Stimulated activated CD4-positive, alpha-beta T cell treated with anti-CD3 and anti-CD28 coated beads, TNF-alpha, amount 100 ng/mL, for 24 hours (primary cell): ENCODE measurements at places on chromosomes 3 and 15.
A peak's percentile ranks its signal among the peaks of the same experiment; 100 is the strongest.

- DNase-seq = no peak
Observed at GRCh38 chr15:36590838-36591237, 11.4 kb downstream of the CDIN1 start.

DNA sequence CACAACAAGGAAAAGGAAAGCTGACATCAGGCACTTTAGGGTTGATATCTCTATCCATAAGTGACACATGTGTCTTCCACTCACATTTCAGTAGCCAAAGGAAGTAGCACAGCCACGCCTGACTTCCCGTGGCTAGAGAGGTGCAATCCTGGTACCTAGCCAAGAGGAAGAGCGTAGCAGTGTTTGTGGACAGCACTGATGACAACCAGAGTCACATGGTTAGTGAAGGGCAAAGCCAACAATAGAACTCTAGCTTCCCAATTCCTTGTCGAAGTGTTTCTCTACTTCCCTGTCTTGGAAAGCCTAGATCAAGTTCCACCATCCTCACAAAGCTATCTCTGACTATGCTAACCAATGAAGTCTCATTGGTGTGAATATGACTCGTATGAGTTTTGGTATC, 189.2 kb downstream of the RSL24D1 start:
- DNase-seq = no peak

DNA sequence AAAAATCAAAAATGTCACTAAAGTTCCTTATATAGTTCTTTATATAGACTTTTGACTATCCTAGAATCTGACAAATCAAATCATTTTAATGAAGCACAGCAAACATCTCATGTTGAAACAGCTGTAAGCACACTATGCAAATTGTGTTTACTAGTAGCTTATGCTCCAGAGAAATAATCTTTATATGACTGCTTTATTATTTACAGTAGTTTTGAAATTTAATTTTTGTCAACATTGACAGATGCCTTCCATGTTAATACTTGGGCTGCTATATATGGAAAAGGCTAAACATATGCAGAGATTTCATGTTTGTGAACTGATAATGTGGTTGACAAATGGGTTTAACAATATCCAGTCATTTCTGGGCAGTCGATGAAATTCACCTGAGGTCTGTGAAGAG, 616.8 kb downstream of the TAFA4 start:
- DNase-seq = no peak

DNA sequence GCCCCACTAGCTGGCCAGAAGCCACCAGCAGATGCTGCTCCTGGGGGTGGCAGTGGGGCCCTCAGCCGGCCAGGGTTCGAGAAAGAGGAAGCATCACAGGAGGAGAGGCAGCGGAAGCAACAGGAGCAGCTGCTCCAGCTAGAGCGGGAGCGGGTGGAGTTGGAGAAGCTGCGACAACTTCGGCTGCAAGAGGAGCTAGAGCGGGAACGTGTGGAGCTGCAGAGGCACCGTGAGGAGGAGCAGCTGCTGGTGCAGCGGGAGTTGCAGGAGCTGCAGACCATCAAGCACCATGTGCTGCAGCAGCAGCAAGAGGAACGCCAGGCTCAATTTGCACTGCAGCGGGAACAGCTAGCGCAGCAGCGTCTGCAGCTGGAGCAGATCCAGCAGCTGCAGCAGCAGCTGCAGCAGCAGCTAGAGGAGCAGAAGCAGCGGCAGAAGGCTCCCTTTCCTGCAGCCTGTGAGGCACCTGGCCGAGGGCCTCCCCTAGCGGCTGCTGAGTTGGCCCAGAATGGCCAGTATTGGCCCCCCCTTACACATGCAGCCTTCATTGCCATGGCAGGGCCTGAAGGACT, 17.5 kb upstream of the APEH start:
- DNase-seq = no peak

DNA sequence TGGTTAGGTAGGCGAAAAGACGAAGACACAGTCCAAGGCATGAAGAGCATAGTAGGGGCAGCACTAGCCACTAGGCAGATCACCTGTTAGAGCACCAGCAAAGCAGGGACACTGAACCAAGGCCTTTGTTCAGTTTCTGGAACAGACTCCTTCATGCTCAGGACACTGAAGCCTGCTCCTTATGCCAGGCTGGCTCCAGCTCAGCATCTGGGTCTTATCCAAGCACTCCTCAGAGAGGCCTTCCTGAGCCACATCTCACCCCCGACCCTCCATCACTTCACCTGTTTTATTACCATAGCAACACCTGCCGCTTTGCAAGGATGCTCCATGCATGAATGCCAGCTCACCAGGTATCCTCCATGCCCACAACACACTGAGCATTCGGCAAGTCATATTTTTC, 206.3 kb upstream of the CHRNA7 start:
- DNase-seq = no peak

DNA sequence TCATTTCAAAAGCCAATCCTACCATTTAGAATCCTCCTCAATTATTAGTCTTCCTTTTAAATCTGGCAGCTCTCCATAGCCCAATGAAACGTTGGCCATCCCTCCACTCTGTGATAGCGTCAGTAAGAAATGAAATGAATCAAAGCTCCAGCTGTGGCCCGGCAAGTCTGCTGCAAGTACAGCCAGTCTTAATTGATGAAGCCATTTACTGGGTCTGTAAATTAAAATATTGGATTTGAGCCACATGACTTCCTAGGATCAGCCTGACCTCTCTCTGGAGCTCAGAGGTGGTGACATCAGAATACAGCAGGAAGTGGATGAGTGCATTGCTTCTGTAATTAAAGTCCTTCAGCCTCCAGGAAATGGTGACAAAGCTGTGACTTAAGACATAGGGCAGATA, 347.0 kb upstream of the LMCD1 start:
- no peak for DNase-seq

DNA sequence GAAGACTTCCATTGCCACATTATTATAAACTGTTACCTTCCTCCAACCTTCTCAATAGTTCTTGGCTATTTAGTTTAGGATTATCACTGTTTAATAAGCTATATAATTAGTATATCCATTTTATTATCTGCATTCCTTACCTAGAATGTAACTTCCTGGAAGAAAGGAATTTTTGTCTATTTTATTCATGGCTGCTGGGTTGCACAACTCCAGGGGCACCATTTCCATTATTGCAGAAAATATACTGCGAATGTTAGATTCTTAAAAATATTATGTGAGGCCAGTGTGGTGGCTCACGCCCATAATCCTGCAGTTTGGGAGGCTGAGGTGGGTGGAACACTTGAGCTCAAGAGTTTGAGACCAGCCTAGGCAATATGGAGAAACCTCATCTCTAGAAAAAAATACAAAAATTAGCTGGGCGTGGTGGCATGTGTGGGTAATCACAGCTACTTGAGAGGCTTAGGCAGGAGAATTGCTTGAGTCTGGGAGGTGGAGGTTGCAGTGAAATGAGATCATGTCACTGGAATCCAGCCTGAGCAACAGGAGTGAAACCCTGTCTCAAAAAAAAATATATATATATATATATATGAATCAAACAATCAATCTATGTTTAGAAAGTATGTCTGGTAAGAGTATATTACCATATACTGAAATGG, 19.9 kb downstream of the CLDN1 start:
- DNase-seq = no peak

DNA sequence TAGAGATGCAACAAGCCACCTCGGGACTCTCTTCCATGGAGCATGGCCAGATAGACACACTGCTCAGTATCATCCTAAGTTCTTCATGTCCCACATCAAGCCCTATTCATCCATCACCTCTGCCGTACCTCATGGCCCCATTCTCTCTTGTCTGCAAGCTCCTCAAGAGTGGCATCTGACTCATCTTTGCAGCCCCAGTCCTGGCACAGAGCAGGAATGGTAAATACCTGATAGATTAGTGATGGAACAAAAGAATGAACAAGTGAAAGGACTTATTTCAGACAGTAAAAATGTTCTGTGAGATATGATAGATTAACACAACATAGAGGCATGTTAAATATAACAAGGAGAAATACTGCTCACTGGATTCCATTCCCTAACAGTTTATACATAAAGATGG, 176.4 kb downstream of the ISL2 start:
- DNase-seq = no peak

DNA sequence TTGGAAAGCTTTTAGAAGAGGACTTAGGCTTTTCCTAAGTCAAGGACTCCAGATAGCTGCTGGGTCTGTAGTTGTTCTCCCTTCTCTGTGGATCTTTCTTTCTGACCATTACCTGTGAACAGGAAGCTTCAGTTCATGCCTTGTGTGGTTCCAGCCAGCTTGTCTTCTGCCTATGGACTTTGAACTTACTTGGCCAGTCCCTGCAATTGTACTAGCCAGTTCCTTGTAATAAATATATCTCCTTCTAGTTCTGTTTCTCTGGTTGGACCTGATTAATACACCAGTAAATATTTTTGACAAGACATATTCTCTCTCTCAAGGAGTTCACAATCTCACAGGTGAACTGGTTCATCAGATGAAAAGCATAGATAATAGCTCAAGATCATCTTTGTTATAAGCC, 341.3 kb upstream of the DPPA4 start:
- DNase-seq = no peak

DNA sequence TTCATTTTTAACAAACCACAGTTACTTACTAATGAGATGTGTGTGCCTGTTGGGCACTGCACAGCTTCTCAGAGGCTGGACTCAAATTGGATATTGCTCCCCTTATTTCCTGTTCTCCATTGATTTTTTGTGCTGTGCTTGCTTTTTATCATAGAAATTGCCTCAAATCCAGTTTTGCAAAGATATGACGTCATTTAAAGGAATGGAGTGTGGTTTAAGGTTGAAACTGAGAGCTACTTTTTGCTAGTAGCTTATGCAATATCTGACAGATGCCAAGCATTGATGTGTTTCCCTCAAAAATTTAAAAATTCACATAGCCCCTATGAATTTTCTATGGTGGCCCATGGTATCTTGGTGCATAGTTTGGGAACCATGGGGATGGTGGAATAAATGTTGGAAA, 67.7 kb upstream of the ROPN1 start:
- no peak for DNase-seq

DNA sequence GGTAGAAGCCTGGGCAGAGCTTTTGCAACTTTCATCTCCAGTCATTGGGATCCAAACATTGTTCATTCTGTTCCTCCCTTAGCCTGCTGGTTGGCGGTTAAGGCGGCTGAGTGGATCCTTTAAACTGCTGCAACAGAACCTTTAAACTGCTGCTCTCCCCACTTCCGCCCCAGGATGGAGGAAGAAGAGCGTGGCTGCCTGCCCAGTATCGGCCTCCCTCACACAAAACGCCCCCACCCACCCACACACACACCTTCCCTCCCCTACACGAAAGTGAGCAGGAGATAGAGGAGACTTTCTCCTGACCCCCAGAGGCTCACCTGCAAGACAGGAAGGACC, 460 bp upstream of the ZMAT3 start:
- DNase-seq = peak; percentile 47

GRCh38 chr3:11908981-11909698, 62.5 kb upstream of the TAMM41 start:
- DNase-seq = no peak

- no peak for DNase-seq
Observed at GRCh38 chr3:126494970-126495230, 19.2 kb upstream of the ZXDC start.

- DNase-seq = no peak
Observed at GRCh38 chr3:78668302-78668701, 1099.5 kb downstream of the ROBO1 start.

DNA sequence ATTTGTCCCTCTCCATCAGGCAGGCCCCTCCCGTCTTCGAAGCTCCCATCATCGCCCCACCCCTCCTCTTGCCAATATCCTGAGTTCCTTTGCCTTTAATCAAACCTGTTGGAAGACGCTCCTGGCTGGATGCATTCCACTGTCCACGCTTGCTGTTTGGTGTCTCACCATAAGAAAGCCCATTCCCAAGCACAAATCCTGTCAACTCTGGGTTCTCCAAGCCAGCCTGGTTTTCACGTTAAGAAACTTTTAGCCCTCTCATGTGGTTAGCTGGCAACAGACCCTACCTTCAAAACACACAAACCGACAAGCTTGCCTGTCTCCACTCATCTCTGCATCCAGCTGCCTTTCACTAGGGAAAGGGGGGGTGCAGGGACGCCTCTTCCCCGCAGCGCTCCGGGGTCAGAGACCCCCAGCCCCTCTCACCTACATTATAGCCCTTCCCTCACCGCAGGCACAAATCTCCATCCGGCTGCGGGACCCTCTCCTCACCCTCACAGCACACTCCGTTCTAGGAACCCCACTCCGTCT, 1.1 kb downstream of the GORASP1 start:
- no peak for DNase-seq

DNA sequence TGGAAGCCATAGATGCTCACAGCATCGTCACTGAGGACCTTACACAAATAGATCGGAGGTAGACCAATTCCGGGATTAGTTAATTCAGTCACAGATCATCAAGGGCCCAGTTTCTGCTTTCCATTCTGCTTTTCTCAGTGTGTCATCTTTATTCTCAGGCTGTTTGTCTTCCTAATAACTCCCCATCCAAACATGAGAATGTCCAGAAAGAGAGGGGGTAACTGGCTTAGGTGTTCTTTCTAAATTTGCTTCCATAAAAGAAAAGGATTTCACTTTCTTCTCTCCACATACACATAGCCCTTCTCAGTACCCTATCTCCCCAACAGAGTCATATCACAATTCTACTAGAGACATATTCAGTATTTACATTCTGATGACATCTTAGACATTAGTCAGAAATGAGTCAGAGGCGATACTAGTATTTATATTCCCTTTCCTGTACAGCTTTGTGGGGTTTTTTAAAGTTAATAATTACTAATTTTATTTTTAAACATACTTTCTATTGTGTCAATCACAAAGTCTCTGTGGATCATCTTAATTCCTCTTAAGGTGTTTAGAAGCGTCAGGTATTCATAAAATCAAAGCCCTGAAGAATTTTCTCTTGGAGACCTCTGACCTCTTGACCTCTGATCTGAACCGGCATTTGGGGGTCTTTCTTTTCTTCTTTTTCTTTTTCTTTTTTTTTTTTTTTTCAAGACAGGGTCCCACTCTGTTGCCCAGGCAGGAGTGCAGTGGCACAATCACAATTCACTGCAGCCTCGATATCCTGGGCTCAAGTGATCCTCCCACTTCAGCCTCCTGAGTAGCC, 24.3 kb upstream of the IL12A start:
- DNase-seq = no peak

DNA sequence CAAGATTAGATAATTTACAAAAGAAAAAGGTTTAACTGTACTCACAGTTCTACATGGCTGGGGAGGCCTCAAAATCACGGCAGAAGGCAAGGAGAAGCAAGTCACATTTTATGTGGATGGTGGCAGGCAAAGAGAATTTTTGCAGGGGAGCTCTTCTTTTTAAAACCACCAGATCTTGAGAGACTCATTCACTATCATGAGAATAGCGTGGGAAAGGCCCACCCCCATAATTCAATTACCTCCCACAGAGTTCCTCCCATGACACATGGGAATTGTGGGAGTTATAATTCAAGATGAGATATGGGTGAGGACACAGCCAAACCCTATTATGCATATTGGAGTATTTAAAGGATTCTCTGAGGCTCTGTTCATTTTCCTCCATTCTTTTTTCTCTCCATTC, 138.7 kb upstream of the CADM2 start:
- no peak for DNase-seq
